ENCODE measurements at places on chromosomes 1 and 21. TPM values are rescaled to one million over a fixed set of nuclear protein-coding genes. Genes with fewer than 3 reads are reported as not detected.

The CHIA gene
- total RNA-seq, result not detected

The BRDT gene
- total RNA-seq, result not detected

The TTC22 gene
- total RNA-seq, result 13.3 TPM

The AMIGO1 gene
- total RNA-seq, result 1.2 TPM

The CHRM3 gene
- total RNA-seq, result 0.03 TPM

The HAO2 gene
- not detected for total RNA-seq

The TTC39A gene
- 0.40 TPM for total RNA-seq

The GSTM5 gene
- not detected for total RNA-seq

The CYP4A22 gene
- not detected for total RNA-seq

The TTLL7 gene
- total RNA-seq, result 16.2 TPM

The CXADR gene
- 48.0 TPM for total RNA-seq

The ZBED6 gene
- total RNA-seq, result 28.8 TPM

The SYDE2 gene
- 11.0 TPM for total RNA-seq

The C1QA gene
- total RNA-seq, result not detected
